ENCODE measurements at places on chromosomes 3 and 15. TPM values are rescaled to one million over a fixed set of nuclear protein-coding genes. Genes with fewer than 3 reads are reported as not detected.

The DUOXA1 gene
- 0.17 TPM for total RNA-seq

The ZNF501 gene
- total RNA-seq: 7.6 TPM

The STRIT1 gene
- total RNA-seq: not detected

The SLC7A14 gene
- 7.4 TPM for total RNA-seq

The GABRB3 gene
- 1.8 TPM for total RNA-seq

The SLC9C1 gene
- not detected for total RNA-seq

The CCR9 gene
- not detected for total RNA-seq

The ITIH3 gene
- total RNA-seq: not detected

The HCN4 gene
- not detected for total RNA-seq

The CCR8 gene
- total RNA-seq: not detected

The LEO1 gene
- total RNA-seq: 23.8 TPM

The INO80 gene
- total RNA-seq: 27.1 TPM

The NRROS gene
- 0.58 TPM for total RNA-seq

The CLDN1 gene
- 0.15 TPM for total RNA-seq

The FBXW12 gene
- total RNA-seq: 0.15 TPM

The SEMA3B gene
- 26.0 TPM for total RNA-seq

The CYP11A1 gene
- total RNA-seq: 1.0 TPM

The CHRD gene
- 2.6 TPM for total RNA-seq

The SLC24A5 gene
- not detected for total RNA-seq

The CFAP92 gene
- total RNA-seq: not detected

The ITGA11 gene
- total RNA-seq: 8.6 TPM

The ATP10A gene
- 5.8 TPM for total RNA-seq

The SOX14 gene
- total RNA-seq: not detected

The TGM5 gene
- total RNA-seq: not detected

The OSBPL10 gene
- 9.5 TPM for total RNA-seq

The DNASE1L3 gene
- not detected for total RNA-seq

The CCR1 gene
- 7.6 TPM for total RNA-seq

The ARL8B gene
- 70.1 TPM for total RNA-seq

The PCOLCE2 gene
- 98.7 TPM for total RNA-seq

The SEMA6D gene
- total RNA-seq: 6.6 TPM

The EFCAB12 gene
- total RNA-seq: under 0.01 TPM

The SLC28A1 gene
- not detected for total RNA-seq

The CCK gene
- total RNA-seq: 15.3 TPM

The TMEM212 gene
- not detected for total RNA-seq

The PATL2 gene
- 1.3 TPM for total RNA-seq

The XCR1 gene
- not detected for total RNA-seq

Measured in smooth muscle cell of trachea (primary cell).